ENCODE measurements at places on chromosomes 13 and 19. TPM values are rescaled to one million over a fixed set of nuclear protein-coding genes. Genes with fewer than 3 reads are reported as not detected.

ZNF345 gene
- total RNA-seq, result 19.5 TPM

- no peaks in the 10 kb centered on the region for H3K27me3 ChIP-seq
- H3K36me3 ChIP-seq, result no peaks in the 10 kb centered on the region
- no peak for DNase-seq
- no peaks in the 10 kb centered on the region for H3K4me1 ChIP-seq
- H3K27ac ChIP-seq, result no peak overlapping the region
Observed at GRCh38 chr13:101307181-101307701, 109.1 kb downstream of the NALCN start.

ALOX5AP gene
- 72.3 TPM for total RNA-seq

DNA sequence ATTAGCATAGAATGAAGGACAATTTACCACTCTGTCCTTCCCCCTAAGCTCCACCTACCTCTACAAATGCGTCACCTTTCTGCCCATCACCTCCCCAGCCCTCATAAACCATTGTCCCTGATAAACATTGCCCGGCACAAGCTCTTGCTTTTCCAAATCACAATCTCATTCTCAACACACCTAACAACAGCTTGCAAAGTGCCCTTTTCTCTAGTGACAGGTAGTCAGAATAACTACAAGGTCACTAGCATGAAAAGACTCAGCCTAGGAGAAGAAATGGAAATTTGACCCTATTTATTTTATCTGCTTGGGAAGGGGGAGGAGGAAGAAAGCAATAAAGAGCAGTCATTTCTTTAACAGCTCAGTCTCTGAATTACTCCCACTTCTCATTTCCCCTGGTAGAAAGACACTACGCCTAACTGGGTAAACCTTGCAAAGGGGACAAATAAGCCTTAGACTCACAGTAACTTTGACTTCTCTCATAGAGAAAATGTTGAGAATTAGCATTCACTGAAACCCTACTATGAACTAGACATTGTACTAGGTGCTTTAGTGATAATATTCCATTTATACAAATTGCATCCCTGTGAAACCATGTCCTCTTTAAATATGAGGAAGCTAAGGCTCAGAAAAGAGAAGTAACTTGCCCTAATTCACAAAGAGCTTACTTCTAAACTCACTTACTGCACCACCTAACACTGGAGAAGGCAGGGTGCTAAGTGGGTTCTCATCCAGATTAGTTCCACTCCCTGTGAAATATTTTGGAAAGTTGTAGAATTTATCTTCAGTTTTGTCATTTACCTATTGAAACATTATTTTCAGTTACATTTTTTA lies 116.2 kb upstream of the FNDC3A start:
- H3K27me3 ChIP-seq, result peaks cover 4% of the 10 kb centered on the region
- no peak overlapping the region for H3K4me3 ChIP-seq
- no peaks in the 10 kb centered on the region for H3K36me3 ChIP-seq
- no peaks in the 10 kb centered on the region for H3K4me1 ChIP-seq
- peak; percentile 8 for DNase-seq

ZNF473 gene
- 9.8 TPM for total RNA-seq

GRCh38 chr19:39199025-39199424 lies 2.3 kb downstream of the NCCRP1 start:
- H3K4me1 ChIP-seq, result no peaks in the 10 kb centered on the region
- no peaks in the 10 kb centered on the region for H3K36me3 ChIP-seq
- peaks cover 36% of the 10 kb centered on the region for H3K27me3 ChIP-seq
- DNase-seq, result no peak
- H3K27ac ChIP-seq, result no peak overlapping the region

TRPC4 gene
- not detected for total RNA-seq

- no peaks in the 10 kb centered on the region for H3K27me3 ChIP-seq
- H3K4me3 ChIP-seq, result no peak overlapping the region
- no peak for DNase-seq
- no peaks in the 10 kb centered on the region for H3K36me3 ChIP-seq
- no peaks in the 10 kb centered on the region for H3K4me1 ChIP-seq
- no peak overlapping the region for H3K27ac ChIP-seq
Observed at GRCh38 chr13:31191748-31192147, 8.0 kb upstream of the B3GLCT start.

CCDC8 gene
- not detected for total RNA-seq

DNA sequence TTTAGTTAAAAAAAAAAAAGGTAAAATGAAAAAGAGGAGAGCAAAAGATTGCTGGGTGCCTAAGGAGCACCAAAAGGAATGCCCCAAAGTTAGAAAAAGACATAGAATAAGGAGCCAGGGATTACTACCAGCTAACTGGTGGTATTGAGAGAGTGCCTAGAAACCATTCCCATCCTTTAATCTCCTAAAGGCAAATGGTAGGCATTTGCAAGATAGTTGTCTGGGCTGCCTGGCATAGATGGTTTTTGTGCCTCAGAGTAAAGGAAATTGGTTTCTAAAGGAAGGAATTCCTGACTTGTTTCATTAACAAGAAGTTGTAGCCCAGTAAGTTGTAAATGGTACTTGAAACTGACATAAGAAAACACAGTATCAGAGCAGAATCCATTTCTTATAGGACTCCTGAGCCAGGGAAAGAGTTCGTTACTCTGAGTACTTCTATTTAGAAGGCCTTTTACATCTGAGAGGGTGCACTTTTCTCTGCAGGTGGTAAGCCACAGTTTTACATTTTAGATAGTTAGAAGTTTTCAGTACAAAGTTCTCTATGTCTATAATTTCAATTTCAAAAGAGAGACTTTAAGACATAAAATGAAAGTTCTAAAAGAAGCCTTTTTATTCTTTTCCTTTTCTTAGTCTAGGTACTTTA lies 92.6 kb downstream of the OLFM4 start:
- DNase-seq, result no peak
- H3K27ac ChIP-seq, result no peak overlapping the region
- H3K4me3 ChIP-seq, result no peak overlapping the region
- no peaks in the 10 kb centered on the region for H3K4me1 ChIP-seq
- no peaks in the 10 kb centered on the region for H3K27me3 ChIP-seq
- no peaks in the 10 kb centered on the region for H3K36me3 ChIP-seq

WDR83 gene
- total RNA-seq, result 24.6 TPM

WDR88 gene
- 0.51 TPM for total RNA-seq

HRC gene
- not detected for total RNA-seq

- no peak overlapping the region for H3K4me3 ChIP-seq
- DNase-seq, result no peak
- no peaks in the 10 kb centered on the region for H3K4me1 ChIP-seq
- no peaks in the 10 kb centered on the region for H3K36me3 ChIP-seq
Observed at GRCh38 chr13:80671773-80672172, 330.8 kb upstream of the SPRY2 start.

DNA sequence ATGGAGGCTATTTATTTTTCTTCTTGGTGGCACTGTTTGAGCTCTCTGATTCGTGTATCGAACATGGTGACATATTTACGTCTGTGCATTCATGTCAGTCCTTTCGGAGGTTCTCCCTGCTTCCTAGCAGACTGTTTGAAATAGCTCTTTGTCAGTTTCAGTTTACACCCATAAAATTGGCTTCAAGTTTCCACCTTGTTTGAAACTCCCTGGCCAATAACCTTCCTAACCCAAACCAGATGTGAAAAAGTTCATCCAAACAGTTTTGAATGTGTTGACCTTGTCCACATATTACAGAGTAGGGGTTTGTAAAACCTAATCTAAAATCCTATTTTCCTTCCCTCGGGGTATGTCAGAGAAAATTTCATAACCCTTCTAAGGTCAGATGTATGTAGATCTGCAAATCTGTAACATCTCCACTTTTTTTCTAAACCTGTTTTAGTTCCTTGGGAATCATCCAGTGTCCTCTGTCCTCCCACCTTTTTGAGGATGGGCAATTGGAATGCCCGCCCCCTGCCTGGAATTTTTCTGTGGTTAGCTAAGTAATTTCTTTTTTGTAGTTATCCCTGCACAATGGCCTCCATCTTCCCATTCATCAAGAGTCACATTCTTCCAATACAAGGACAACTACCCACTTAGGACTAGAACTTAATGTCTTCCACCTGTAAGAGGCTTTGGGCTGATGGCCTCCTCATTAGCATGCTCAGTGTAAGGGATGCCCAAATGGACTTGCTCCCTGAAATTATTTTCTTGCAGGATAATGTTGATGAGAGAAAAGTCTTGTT lies 499.8 kb downstream of the GPC6 start:
- H3K27ac ChIP-seq, result no peak overlapping the region
- H3K27me3 ChIP-seq, result no peaks in the 10 kb centered on the region
- H3K4me3 ChIP-seq, result no peak overlapping the region
- no peak for DNase-seq

DNA sequence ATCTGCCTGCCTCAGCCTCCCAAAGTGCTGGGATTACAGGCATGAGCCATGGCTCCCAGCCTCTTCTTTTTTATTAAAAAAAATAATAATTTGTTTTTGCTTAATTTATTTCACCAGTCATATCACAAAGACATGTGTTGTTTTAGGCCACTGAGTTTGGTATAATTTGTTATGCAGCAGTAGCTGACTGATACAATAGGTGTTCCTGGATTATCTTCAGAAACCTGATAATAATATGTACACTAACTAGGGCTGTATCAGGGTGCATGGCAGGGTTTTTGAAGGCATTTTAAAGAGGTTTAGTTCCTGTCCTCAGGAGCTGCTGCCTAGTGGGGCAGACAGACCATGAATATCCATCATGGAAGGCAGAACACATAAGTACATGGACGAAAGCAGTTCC lies 9.5 kb upstream of the CSNK1G2 start:
- H3K27ac ChIP-seq, result peak overlapping the region; percentile 22
- H3K4me3 ChIP-seq, result no peak overlapping the region
- H3K36me3 ChIP-seq, result no peaks in the 10 kb centered on the region
- H3K4me1 ChIP-seq, result peaks cover 61% of the 10 kb centered on the region
- no peaks in the 10 kb centered on the region for H3K27me3 ChIP-seq

GRCh38 chr13:60448907-60449510 lies 52.0 kb downstream of the TDRD3 start:
- DNase-seq, result peak; percentile 22
- H3K27me3 ChIP-seq, result no peaks in the 10 kb centered on the region

GRCh38 chr19:34375598-34375997 lies 10.6 kb downstream of the GPI start:
- H3K36me3 ChIP-seq, result peaks cover 52% of the 10 kb centered on the region
- H3K4me3 ChIP-seq, result no peak overlapping the region
- H3K4me1 ChIP-seq, result no peaks in the 10 kb centered on the region
- no peak for DNase-seq
- no peak overlapping the region for H3K27ac ChIP-seq

PLVAP gene
- total RNA-seq, result not detected
